Caudate nucleus (tissue), 63 donors: ENCODE measurements at places on chromosomes 6 and 20.
A peak's percentile ranks its signal among the peaks of the same experiment; 100 is the strongest.

DNA sequence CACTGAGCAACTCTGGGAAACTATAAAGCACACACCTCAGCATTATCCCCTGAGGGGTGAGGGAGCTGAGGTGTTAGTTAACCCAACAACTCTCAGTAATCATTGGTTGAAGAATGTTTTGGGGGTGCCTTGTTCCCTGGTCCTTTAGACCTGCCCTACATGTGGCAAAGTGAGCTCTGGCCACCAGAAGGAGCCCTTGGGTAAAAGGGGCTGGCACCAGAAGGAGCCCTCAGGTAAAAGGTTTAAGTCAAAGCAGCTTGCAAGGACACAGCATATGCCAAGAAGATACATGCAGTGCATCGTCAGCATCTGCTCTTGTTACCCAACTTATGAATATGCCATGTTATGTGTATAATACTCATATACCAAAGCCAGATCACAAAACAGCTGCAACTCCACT lies 1081.7 kb downstream of the KIF16B start:
- DNase-seq = no peak

DNA sequence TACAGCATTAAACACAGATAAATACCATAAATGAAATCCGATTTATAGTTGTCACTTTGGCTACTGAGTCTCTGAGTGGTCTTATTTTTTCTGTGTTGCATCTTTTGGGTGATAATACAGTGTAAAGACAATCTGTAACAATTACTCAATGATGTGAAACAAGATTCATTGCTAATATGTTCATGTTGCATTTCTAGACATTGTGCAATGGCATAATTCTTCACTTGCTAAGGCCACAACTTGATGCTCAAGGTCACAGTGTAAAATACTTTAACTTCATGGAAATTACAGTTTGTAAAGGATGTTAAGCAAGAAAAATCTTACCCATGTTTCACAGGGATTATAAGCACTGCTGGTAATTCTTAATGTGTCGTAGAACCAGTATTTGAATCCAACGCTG lies 74.9 kb upstream of the SMLR1 start:
- DNase-seq = no peak

DNA sequence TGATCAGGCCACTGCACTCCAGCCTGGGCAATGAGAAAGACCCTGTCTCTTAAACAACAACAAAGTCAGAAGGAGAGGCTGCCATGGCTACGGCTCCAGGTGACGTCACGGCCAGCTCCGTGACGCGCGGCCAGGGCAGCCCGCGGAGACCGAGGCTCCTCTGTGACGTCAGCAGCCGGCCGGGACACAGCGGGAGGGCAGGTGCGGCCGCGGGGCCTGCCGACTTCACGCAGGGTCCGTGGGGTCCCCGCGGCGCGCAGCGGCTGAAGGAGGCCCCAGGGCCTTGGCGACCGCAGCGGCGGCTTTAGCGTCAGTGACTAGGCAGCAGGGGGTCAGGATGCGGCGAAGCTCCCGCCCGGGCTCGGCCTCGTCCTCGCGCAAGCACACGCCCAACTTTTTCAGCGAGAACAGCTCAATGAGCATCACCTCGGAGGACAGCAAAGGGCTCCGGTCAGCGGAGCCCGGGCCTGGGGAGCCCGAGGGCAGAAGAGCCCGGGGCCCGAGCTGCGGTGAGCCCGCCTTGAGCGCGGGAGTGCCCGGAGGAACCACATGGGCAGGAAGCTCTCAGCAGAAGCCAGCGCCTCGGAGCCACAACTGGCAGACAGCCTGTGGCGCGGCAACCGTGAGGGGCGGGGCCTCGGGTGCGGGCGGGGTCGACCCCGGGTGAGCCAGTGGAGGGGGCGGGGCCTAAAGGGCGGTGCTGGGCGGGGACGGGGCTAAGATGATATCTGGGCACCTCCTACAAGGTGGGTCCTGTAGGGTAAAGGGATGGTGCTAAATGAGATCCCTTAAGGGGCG lies at the start of gene SPAG4:
Gene SPAG4 (plus strand): TSS at position 163 of the 798 bp plus-strand sequence. CDS start 175 bp downstream, at position 338.
- DNase-seq = peak; percentile 88

DNA sequence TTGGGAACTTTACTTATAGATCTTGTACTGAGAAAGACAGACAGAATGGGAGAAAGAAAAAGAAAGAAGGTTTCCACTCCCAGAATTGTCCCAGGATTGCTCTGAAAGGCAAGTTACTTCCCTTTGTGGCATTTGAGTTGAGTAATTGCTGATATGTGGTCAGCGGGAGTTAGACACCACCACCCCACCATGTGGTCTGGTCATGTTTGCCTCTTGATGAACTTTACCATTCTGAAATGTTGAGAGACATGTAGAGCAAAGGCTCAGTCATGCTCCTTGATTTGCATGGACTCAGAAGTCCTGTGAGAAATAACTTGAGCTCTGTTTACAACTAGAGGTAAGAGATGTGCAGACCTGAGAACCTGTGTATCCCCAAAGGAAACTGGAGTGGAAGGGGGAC lies 17.1 kb downstream of the TCF21 start:
- DNase-seq = no peak

DNA sequence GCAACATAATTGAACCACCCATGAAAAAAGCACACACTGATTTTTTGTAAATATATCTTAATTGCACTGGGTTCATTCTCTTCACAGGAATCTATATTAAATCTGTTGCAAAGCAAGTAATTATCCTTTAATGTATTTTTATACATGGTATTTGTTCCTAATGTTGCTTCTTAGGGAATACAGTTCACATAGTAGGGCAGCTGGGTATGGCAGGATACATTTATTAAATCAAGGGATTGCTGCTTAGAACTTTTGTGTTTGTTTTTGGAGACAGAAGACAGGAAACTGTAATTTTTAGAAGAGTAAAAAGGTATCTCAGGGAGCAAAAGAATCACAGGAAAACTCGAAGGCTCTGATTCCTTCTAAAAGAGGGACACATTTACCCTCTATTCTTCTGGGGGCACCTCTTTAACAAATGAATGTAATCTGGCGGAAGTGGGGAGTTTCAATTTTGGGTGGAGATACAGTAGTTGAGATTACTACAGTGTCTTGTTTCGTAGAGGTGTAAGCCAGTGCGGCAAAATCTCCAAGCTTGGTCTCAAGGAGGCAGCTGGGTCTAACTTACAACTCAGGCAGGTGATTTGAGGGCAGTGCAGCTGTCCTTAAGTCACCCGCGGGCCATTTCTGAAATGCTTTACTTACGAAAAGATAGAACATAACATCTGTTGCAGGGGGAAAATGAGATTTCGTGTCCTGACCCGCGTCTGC lies 812 bp upstream of the SMIM13 start:
- DNase-seq = no peak

DNA sequence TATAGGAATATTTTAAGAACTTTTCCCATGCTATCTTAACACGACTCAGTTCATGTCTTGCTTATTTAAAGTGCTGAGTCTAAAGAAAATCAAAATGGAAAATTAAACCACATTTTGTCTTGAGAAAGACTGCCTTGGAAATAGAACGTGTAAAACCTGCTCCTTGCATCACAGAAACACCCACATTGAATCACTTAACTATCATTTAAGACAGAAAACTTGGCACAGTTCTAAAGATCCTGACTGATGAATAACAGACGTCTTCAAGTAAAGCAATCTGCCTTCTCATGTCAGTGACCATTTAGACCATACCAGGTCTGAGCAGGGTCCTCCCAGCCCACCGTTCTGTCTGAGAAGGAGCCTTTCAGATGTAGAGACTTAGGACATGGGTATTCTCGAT lies 7.4 kb downstream of the PERP start:
- no peak for DNase-seq

DNA sequence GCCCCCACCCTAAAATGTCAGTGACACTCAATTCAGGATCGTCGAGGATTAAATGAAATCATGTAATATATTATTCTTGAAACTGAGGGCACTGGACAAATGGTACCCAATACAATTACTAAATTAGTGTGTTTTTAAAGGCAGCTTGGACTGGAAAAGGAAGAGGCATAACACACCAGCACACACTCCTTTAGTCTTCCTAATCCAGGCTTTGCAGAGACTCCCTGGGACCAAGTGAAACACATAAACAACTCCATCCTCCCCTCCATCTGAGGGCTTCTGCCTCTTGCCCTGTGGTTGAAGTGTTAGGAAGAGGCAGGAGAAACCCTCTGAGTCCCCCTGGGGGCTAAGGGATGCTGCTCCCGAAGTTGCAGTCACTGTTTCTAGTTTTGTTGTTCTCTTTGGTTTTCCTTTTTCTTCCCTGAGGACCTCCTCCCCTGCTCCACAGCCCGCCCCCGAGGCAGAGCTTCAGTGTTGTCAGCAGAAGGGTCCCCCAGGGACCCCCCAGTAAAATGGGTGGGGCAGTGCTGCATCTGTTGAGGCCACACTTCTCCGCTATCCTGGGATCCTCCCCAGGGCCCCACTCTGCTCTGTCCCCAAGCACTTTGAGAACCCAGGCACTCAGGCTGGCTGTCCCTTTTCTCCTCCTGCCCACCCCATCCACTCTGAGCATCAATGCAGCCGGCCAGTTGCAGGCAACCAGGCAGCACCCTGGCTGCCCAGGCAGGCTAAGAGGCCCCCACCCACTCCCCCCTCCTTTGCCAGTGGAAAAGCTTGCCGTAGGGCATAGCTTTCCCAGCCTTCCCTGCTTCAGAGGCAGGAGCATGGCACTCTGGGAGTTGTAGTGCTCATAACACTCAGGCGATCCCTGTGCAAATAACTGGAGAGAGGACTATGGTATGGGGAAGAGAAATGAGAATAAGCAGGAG lies 5.9 kb downstream of the TMEM63B start:
- no peak for DNase-seq

DNA sequence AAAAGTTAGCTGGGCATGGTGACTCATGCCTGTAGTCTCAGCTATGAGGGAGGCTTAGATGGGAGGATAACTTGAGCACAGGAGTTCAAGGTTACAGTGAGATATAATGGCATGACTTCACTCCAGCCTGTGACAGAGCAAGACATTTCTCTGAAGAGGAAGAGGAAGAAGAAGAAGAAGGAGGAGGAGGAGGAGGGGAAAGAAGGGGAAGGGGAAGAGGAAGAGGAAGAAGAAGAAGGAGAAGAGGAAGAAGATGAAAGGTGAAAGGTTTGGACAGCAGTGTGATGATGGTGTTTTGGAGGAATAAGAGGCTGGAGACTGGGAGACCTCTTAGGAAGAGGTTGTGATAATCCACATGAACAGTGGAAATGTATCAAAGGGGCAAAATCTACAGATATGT lies 410.7 kb upstream of the JAG1 start:
- no peak for DNase-seq

DNA sequence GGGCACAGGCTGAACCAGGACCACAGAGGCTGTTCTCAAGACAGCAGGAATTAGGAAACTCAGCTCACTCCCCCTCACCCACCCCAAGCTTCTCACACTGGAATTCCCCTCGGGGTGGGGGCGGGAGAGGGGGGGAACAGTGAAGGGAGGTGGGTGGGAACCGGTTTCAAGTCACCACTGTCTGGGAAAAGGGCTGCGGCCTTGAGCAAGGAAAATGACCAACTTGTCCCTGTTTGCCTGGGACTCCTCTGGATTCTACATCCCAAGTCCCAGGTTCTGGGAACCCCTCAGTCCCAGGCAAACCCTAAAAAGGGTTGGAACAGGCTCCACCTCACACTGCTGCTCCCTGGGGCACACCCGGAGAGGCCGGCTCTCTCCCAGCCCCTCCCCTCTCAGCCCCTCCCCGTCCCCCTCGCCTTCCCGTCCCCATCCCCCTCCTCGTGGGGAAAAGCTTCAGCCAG lies 230.7 kb downstream of the TFAP2C start:
- DNase-seq = no peak

- no peak for DNase-seq
Observed at GRCh38 chr20:36745234-36745926, 510 bp downstream of the NDRG3 start.

GRCh38 chr6:109344226-109344625 lies 38.0 kb downstream of the CD164 start:
- DNase-seq = no peak

- DNase-seq = no peak
Observed at GRCh38 chr6:130965656-130966055, 97.4 kb downstream of the EPB41L2 start.

- DNase-seq = no peak
Observed at GRCh38 chr20:17914957-17915356, 53.6 kb downstream of the SNX5 start.

DNA sequence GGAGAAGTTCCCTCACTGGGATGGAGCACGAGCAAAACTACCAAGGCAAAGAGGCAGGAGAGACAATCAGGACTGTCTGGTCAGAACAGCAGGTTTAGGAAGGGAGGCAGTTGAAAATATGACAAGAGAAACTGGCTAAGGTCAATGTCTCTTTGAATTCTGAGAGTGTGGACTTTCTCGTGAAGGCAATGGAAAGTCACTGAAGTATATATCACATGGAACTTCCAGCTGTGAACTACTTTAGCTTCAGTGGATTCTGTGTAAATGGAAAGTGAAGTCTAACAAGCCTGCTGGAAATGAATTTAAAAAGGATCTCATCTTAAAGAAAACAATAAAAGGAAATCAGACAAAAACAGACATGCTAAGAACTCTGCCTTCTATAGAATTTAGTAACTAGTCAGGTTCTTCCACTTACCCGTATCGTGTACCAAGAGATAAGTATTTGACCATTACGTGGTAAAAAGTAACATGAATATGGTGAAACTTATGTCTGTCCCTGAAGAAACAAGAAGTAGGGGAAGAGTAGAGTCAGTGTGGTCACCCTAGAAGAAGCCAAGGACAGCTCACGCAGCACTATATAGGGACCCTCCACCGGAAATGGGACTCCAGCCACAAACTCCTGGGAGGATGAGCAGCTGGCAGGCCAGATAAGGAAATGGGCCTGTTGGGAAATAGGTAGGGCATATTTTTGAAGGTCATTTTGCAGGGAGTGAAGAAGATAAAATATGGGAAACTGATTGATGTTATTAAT lies 123.4 kb downstream of the MAP7 start:
- no peak for DNase-seq

DNA sequence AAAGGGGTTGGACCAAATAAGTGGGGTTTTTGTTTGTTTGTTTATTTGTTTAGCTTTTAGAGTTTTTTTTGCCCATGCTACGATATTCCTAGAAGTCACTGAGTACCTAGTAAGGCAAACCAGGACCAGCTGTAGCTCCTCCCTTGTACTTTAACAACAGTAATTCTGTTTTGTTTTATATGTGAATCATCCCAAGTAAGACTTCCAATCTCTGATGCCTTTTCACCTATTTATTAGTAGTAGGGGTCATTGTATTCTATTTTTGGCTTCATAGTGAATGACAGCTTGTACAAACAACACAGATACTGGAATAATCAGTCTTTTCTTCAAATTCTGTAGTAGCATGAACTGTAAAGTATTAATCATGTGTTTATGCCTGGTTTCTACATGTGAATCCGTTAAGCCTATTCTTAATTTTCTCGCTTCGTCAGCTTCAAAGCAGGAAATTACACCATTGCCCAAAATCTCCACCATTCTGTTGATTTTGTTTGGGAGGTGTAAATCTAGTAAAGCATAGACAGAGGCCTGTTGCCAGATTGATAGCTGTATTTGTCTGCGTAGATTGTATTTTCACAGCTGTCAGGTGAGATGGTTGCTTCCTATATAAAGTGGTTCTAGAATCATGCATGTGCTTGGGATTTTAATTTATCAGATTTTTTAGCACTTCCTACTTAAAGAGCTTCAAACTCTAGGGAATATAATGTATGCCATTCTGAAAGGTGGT lies 151.5 kb upstream of the FLRT3 start:
- no peak for DNase-seq

- no peak for DNase-seq
Observed at GRCh38 chr20:36862857-36863668, 12.9 kb upstream of the TLDC2 start.

- DNase-seq = no peak
Observed at GRCh38 chr6:3370361-3371221, 86.3 kb downstream of the SLC22A23 start.

- DNase-seq = no peak
Observed at GRCh38 chr6:128365520-128366160, 154.8 kb downstream of the PTPRK start.
